ENCODE measurements at places on chromosomes 7 and 10.

DNA sequence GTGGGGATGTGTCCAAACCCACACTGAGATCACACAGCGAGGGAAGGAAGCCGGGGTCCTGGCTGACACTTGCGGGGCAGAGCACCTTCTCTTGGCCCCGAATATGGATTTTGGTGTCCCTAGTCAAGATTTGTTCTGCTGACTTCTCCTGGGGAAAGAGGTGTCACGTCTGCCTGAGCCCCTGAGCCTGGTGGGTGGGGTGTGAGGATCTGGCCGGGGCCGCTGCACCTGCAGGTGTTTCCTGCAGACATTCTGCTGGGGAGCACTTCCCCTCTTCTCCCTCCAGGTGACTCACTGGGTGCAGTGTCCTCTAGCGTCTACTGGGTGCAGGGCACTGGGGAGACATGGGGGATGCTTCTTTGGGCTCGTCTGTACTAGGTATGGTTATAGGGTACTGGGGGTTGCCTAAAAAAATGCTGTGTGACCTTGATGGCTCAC, 99.2 kb downstream of the GRK5 start:
- peak; percentile 79 for DNase-seq

GRCh38 chr10:133366751-133367150, 6.4 kb downstream of the ECHS1 start:
- DNase-seq = no peak

GRCh38 chr10:11110539-11110938, 92.9 kb downstream of the CELF2 start:
- DNase-seq = no peak

DNA sequence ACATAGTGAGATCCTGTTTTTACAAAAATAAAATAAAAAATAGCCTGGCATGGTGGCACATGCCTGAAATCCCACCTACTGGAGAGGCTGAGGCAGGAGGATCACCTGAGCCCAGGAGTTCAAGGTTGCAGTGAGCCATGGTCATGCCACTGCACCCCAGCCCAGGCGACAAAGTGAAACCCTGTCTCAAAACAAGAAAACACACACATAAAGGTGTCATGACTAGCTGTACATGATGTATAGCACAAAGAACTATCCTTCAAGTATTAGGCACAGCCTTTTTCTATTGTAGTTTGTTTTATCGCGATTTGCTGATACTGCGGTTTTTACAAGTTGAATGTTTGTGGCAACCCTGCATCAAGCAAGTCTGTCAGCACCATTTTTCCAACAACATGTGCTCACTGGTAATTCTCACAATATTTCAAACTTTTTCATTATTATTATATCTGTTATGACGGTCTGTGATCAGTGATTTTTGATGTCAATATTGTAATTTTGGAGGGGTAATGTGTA, 11.5 kb upstream of the SNX13 start:
- no peak for DNase-seq

DNA sequence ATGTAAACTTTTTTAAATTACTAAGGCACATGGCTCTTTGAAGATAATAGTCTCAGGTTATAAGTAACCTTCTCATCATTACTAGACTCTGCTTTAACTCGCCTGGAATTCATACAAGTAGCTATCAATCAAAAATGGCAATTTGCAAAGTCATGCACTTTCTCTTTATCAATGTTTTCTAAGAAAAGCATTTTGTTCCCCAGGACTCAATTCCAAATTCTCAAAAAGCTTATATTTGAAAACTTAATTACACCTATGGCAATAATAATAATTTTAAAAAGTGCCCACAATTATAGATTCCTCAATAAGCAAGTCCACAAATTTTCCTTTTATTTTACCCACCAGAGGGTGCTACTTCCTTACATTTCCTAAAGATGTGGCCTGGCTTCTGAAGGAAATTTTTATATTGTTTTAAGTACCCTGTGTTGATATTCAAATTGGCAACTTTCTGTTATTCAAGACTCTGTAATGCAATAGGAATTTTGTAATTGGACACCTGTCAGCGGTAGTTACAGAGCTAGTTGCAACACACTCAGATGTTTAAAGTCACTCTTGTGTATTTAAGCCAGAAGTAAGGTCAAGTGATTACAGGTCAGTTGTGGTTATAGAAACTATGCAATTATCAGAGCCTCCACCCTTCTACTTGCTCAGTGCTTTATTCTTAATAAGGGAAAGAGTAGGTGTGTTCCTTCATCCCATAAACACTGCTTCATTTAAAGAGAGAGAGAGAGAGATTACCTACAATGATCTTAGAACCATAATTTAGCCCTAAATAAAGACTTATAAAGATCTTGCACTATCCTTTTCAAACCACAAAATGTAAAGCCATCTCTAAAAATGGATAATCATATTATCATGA, 47.1 kb upstream of the HYAL4 start:
- DNase-seq = no peak
